ENCODE measurements at places on chromosomes 6 and 20. TPM values are rescaled to one million over a fixed set of nuclear protein-coding genes. Genes with fewer than 3 reads are reported as not detected.

The APCDD1L gene
- total RNA-seq = 0.41 TPM

The STMN3 gene
- 1.9 TPM for total RNA-seq

The PSMB9 gene
- total RNA-seq = 93.7 TPM

The SPATS1 gene
- total RNA-seq = not detected

The COL20A1 gene
- not detected for total RNA-seq

The TCP11 gene
- total RNA-seq = not detected

The ZBP1 gene
- total RNA-seq = 0.12 TPM

The ANKRD66 gene
- not detected for total RNA-seq

The ADGRG6 gene
- total RNA-seq = 56.5 TPM

The ARFGEF3 gene
- 1.0 TPM for total RNA-seq

The NHSL1 gene
- total RNA-seq = 13.1 TPM

The ZFP57 gene
- total RNA-seq = 2.4 TPM

The PRL gene
- not detected for total RNA-seq
